ENCODE measurements at places on chromosomes 5 and 9. TPM values are rescaled to one million over a fixed set of nuclear protein-coding genes. Genes with fewer than 3 reads are reported as not detected.
A peak's percentile ranks its signal among the peaks of the same experiment; 100 is the strongest.

FIBCD1 gene
- 8.0 TPM for total RNA-seq

- H3K27ac ChIP-seq, result no peak overlapping the region
- no peaks in the 10 kb centered on the region for H3K36me3 ChIP-seq
- DNase-seq, result no peak
Measured at GRCh38 chr9:106726070-106726815, 136.7 kb upstream of the ZNF462 start.

DNA sequence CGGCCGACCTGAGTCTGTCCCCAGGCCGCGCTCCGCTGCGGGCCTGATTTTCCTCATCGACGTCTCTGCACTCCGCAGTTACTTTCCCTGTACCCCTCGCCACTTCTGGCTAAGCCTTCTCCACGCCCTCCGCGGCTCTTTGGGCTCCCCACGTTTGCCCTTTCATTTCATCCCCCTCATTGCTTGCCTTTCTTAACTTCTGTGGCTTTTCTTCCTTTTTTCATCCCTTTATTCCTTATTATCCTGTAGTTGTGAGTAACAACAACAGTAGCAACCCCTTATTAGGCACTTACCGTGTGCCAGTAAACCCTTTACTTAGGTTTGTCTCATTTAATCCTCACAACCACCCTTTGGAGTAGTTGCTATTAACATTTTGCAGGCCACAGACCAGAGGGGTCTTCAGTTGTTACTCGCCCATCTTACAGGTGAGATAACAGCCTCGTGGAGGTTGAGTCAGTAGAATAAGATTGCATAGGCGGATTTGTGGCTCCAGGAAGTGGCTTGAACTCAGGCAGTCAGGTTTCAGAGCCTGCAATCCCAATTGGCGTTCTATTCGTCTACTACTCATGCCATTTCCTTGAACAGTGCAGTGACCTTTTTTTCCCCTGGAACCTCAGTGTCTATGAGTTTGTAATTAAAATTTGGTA lies 724 bp downstream of the TCERG1 start:
- peak; percentile 23 for DNase-seq
- peaks cover 31% of the 10 kb centered on the region for H3K4me1 ChIP-seq
- H3K36me3 ChIP-seq, result peaks cover 10% of the 10 kb centered on the region
- peak overlapping the region; percentile 99 for H3K27ac ChIP-seq

GRCh38 chr5:81068635-81069034 lies 108.5 kb downstream of the RASGRF2 start:
- H3K4me3 ChIP-seq, result no peak overlapping the region
- H3K36me3 ChIP-seq, result no peaks in the 10 kb centered on the region
- no peak overlapping the region for H3K27ac ChIP-seq

DNA sequence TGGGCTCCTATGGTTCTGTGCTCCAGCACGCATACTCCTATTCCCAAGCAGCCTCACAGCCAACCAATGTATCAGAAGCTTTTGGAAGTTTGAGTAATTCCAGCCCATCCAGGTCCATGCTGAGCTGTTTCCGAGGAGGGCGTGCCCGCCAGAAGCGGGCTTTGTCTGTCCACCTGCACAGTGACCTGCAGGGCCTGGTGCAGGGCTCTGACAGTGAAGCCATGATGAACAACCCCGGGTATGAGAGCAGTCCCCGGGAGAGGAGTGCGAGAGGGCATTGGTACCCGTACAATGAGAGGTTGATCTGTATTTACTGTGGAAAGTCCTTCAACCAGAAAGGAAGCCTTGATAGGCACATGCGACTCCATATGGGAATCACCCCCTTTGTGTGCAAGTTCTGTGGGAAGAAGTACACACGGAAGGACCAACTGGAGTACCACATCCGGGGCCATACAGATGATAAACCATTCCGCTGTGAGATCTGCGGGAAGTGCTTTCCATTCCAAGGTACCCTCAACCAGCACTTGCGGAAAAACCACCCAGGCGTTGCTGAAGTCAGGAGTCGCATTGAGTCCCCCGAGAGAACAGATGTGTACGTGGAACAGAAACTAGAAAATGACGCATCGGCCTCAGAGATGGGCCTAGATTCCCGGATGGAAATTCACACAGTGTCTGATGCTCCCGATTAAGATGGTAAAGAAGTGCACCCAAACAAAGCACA lies 19.9 kb downstream of the ZBTB34 start:
- no peak overlapping the region for H3K27ac ChIP-seq
- H3K27me3 ChIP-seq, result no peaks in the 10 kb centered on the region
- no peak for DNase-seq

GRCh38 chr5:66608501-66608900 lies 12.3 kb downstream of the MAST4 start:
- no peaks in the 10 kb centered on the region for H3K36me3 ChIP-seq
- no peak overlapping the region for H3K27ac ChIP-seq
- H3K4me1 ChIP-seq, result no peaks in the 10 kb centered on the region

TAF11L10 gene
- not detected for total RNA-seq

- DNase-seq, result no peak
- no peak overlapping the region for H3K4me3 ChIP-seq
- no peak overlapping the region for H3K27ac ChIP-seq
- H3K27me3 ChIP-seq, result peaks cover 7% of the 10 kb centered on the region
- no peaks in the 10 kb centered on the region for H3K4me1 ChIP-seq
Measured at GRCh38 chr5:180304431-180305375, 12.8 kb upstream of the MAPK9 start.

DNA sequence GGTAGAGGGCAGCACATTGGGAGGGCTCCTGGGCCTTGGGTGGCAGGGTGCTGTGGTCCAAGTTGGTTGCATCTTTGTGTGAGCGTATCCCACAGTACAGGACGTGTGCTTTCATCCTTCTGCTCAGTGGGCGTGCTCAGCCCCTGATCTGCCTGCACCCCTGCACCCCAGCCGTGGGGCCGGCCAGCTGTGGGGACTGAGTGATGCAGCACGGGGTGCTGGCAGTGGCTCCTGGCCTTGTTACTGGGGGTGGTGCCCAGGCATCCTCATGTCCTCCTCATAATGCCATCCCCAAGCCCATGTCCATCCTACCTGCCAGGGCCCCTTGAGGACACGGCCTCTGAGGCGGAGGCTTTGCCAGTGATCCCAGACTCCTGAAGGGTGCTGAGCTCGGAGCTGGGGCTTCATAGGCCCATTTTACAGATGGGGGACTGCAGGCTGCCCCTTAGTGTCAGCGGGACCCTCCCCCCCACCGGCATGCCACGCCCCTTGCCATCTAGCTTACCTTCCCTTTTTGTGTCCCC lies 100.7 kb downstream of the PHF2 start:
- no peaks in the 10 kb centered on the region for H3K4me1 ChIP-seq
- H3K36me3 ChIP-seq, result no peaks in the 10 kb centered on the region
- no peaks in the 10 kb centered on the region for H3K27me3 ChIP-seq

Measured in HFFc6 (cell line).